ENCODE measurements at places on chromosomes 5 and 9.
A peak's percentile ranks its signal among the peaks of the same experiment; 100 is the strongest.

DNA sequence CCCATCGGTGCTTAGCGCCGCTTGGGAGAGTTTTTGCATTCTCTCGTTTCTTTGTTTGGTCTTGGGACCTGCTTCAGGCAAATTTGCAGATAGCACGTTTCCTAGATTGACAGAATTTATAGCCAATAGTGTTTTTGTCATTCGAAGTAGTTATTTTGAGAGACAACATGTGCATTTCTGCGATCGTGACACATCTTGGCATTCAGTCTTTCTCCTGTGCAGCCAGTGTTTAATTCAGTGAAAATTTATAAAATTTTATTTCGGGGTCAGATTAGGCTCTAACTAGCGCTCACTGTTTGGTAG, 830 bp downstream of the PRRC1 start:
- no peak for DNase-seq

DNA sequence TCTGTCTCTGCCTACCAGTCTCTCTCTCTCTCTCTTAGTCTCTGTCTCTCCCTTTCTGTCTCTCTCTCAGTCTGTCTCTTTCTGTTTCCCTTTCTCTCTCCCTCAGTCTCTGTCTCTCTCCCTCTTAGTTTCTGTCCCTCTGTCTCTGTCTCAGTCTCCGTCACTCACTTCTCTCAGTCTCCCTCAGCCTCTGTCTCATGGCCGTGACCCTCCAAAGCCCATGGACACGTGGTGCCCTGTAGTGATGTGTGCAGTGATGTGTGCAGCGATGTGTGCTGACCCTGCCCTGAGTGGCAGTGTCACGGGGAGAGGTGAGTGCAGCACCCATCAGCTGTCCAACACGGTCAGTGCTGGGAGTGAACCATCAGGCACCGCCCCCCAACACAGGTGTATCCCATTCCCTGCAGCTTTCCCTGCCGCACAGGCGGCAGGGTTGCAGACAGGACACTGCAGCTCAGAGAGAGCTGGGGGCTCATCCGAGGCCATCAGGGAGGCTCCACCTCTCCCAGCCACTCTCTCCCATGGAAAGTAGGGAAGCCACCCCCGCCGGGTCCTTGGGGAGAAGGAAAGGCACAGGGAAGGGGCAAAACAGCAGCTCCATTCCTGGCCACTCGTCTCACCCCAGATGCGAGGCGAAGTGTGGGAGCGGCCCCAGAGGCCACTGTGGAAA, 794 bp upstream of the LRRC14B start:
- DNase-seq: no peak

DNA sequence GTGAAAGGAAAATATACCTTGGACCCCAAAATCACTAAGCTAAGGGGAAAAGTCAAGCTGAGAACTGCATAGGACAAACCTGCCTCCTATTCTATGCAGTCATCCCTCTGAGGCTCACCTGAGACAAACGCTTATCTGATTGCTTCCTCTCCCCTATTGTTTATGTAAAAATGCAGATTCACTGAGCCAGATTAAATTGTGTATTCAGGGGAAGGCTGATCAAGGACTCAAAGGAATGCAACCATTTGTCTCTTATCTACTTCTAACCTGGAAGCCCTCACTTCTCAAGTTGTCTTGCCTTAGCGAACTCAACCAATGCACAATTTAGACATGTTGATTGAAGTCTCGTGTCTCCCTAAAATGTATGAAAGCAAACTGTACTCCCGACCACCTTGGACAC, 13.3 kb downstream of the SPARC start:
- no peak for DNase-seq

DNA sequence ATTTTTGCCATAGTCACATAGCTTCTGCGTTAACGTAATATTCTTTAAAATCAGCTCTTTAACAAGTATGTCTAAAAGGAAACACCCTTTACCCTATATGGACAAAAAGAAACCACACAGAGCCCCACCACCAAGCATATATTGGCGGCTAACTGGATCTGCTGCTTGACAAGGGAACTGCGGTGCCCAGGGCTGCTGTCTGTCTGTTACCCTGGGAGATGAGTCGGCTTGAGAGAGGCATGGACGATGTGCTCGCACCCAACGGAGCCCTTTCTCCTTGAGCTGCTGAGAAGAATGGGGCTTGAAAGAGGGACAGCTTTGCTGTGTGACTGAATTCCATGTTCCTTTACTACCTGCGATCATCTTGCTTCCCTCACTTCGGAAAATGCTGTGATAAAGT, 158.6 kb upstream of the SHB start:
- DNase-seq: no peak

DNA sequence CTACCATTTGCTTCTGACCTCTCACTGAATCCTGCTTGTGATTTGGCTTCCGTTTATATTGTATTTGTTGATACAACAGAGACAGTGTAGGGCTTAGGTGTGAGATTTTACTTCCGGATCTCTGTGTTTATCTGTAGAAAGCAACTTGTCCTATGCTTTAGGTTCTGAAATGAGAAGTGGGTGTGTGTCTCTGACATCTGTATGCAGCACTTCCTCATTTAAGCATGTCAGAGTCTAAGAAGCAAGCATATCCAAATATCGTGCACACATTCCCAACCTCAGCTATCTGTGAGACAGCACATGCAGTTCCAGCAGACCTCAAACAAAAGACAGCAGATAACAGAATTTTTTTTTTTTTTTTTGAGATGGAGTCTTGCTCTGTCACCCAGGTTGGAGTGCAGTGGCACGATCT, 16.3 kb downstream of the KLF9 start:
- DNase-seq: no peak

GRCh38 chr5:7261049-7261448, 134.9 kb upstream of the ADCY2 start:
- no peak for DNase-seq

DNA sequence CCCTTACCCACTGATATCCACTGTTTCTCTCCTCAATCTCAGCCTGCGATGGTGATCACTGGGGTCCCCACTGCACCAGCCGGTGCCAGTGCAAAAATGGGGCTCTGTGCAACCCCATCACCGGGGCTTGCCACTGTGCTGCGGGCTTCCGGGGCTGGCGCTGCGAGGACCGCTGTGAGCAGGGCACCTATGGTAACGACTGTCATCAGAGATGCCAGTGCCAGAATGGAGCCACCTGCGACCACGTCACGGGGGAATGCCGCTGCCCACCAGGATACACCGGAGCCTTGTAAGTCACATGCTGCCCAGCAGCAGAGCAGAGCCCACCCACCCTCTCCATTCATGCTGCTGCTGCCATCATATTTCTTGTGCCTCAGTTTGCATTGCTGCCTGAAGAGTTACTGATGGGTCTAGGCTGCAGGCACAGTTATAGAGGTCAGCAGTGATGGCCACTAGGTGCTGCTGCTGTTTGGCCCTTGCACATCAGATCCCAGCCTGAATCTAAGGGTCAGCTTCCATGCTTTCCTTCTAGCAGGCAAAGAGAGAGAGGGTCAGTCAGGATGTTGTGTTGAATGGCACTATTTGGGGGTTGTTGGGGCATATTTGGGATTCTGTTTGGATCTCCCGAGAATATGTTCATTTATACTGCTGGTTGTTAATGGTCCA, 106.0 kb downstream of the MEGF10 start:
- no peak for DNase-seq

GRCh38 chr5:110790673-110791072, 51.9 kb downstream of the SLC25A46 start:
- DNase-seq: no peak

GRCh38 chr5:19044931-19045695, 942.9 kb downstream of the CDH18 start:
- DNase-seq: no peak

GRCh38 chr5:170540271-170540670, 36.5 kb downstream of the KCNIP1 start:
- DNase-seq: no peak

GRCh38 chr9:107635101-107635802, 145.7 kb upstream of the KLF4 start:
- DNase-seq: no peak

- peak; percentile 18 for DNase-seq
Measured at GRCh38 chr5:132260714-132261551, 3.4 kb downstream of the PDLIM4 start.

GRCh38 chr9:20684875-20685696, 1.0 kb downstream of the FOCAD start:
- no peak for DNase-seq

DNA sequence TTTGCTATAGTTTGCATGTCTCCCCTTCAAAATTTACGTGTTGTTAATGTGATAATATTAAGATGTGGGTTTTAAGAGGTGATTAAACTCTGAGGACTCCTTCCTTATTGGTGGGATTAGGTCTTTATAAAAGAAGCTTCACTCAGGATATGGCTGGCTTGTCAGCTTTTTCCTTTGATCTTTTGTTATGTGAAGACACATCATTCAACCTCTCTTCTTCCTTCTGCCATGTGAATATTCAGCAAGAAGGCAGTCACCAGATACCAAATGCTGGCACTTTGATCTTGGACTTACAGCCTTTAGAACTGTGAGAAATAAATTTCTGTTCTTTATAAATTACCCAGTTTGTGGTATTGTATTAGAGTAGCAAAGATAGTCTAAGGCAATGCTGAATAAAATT, 855.9 kb upstream of the CDH10 start:
- no peak for DNase-seq

- no peak for DNase-seq
Measured at GRCh38 chr9:81650586-81651515, 38.5 kb downstream of the TLE1 start.

DNA sequence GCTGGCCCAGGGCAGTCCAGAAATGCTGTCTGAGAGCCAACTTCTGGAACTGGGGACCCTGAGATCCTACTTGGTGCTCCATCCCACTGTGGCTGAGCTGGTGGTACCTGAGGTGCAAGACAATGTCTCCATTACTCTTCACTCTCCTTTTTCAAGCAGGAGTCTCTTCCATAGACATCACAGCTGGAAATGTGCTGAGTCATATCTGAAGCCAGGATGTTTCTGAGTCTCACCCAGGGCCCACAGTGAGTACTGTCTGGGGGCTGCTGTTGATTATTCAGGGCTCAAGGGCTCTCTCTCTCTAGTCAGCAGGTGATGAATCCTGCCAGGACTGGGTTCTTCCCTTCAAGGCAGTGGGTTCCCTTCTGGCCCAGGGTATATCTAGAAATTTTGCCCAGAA, 145.2 kb upstream of the TAS2R1 start:
- no peak for DNase-seq

- DNase-seq: no peak
Measured at GRCh38 chr9:131733541-131734061, 6.3 kb downstream of the RAPGEF1 start.

DNA sequence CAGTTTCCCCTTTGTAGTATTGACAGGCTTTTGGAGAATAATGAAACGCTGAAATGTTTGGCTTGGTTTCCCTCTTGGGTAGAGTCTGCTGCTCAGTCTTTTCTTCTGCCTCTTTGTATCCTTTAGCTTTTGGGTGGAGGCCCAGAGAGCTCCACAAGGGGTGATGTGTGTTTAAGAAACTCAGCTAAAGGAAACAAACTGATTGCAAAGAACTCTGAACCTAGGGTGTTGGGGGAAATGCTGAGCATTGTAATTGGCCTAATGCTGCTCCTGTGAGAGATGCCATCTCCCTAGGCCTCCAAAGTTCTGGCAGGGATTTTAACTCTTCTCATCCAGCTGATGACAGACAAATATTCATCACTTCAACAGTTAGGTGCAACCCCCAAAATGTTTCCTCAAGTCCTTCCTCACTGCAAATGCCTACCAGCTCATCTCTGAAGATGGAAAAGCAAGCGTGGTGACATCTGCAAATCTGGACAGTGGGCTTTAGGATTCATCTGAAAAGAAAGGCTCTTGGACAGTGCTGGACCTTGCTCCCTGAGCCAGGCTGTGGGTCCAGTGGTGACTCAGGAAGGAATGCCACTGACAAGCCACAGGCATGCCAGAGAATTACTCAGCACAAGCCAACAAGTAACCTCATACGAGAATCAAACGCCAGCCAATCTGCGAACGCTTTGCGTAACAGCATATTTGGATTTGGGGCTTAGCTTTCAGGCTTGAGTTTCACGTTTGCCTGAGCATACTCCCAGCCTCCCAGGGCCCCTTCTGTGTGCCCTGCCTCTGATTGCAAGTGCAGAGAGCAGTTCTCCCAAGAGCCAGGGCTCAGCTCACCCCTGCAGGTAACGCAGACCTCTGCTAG, 30.5 kb upstream of the ZSWIM6 start:
- no peak for DNase-seq

- no peak for DNase-seq
Measured at GRCh38 chr9:70530716-70531115, 116.3 kb upstream of the KLF9 start.

DNA sequence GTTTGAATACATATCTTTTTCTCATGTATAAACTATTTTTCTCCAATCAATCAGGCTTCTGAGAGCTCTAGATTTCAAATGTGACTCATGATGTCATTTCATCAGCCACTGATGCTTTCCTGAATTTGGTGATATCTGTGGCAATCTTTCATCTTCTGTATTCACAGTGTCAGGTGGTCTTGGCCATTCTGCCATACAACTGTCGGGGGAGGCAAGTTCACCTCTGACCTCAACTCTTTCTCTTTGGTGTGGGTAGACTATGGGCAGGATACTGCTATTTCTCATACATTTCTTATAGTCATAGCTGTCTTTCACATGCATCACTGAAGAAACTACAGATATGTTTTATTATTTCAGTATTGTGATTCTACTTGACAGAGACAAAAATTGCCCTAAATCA, 414.1 kb upstream of the MEF2C start:
- DNase-seq: no peak

- DNase-seq: no peak
Measured at GRCh38 chr9:126307322-126308061, 19.1 kb upstream of the MVB12B start.

- no peak for DNase-seq
Measured at GRCh38 chr5:134125039-134126015, 10.8 kb downstream of the TCF7 start.

DNA sequence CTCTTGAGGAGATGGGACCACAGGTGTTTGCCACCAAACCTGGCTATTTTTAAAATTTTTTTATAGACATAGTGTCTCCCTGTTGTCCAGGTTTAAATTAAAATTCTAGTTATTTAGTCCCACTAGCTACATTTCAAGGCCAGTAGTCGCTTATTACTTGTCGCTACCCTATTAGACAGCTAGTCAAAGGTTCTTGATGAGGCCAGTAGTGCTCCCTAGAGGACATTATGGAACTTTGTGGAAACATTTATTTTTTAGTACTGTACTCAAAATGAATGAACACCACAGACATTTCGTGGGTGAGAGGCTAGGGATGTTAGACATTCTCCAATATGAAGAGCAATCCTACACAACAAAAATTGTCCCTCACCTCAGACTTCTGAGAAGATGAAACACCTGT, 14.4 kb upstream of the GRXCR2 start:
- no peak for DNase-seq

- DNase-seq: no peak
Measured at GRCh38 chr5:178338126-178338749, 105.6 kb upstream of the PHYKPL start.

- no peak for DNase-seq
Measured at GRCh38 chr9:131748411-131748955, 8.6 kb upstream of the RAPGEF1 start.

GRCh38 chr9:129650680-129651235, 8.8 kb upstream of the ASB6 start:
- DNase-seq: no peak

GRCh38 chr9:134666831-134667230, 25.2 kb downstream of the COL5A1 start:
- DNase-seq: no peak

GRCh38 chr5:10634562-10634961, 70.7 kb downstream of the ANKRD33B start:
- no peak for DNase-seq

- no peak for DNase-seq
Measured at GRCh38 chr9:91914404-91914803, 35.6 kb downstream of the ROR2 start.

GRCh38 chr5:82984786-82985735, 92.1 kb downstream of the TMEM167A start:
- no peak for DNase-seq
